ENCODE measurements at places on chromosomes 13 and 19.

- no peak for DNase-seq
These were observed 16.2 kb downstream of the ZIC2 start for GRCh38 chr13:99997702-99998214.

GRCh38 chr13:65985612-65986011, 1244.5 kb downstream of the PCDH9 start:
- no peak for DNase-seq

- peak; percentile 96 for DNase-seq
These were observed at the start of gene KIRREL2 for GRCh38 chr19:35856546-35857149. KIRREL2 (plus strand) TSS chr19:35856911; CDS start chr19:35857120, 209 bp downstream.

GRCh38 chr13:51246418-51247277, 24.4 kb downstream of the FAM124A start:
- DNase-seq, result no peak

GRCh38 chr19:6249296-6249695, 30.5 kb downstream of the MLLT1 start:
- no peak for DNase-seq

- DNase-seq, result no peak
These were observed 19.9 kb upstream of the LGALS13 start for GRCh38 chr19:39582442-39582841.

DNA sequence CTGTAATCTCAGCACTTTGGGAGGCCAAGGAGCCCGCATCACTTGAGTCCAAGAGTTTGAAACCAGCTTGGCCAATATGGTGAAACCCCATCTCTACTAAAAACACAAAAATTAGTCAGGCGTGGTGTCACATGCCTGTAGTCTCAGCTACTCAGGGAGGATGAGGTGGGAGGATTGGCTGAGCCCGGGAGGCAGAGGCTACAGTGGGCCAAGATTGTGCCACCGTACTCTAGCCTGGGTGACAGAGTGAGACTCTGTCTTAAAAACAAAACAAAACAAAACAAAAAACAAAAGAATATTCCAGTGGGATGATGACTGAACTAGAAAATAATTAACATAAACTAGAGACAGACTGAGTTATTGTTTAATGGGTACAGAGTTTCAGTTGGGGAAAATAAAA, 81.7 kb upstream of the ABCC4 start:
- DNase-seq, result no peak

All from 8988T (cell line).